Kidney tubule cell (primary cell): ENCODE measurements at places on chromosomes 12 and 14.

DNA sequence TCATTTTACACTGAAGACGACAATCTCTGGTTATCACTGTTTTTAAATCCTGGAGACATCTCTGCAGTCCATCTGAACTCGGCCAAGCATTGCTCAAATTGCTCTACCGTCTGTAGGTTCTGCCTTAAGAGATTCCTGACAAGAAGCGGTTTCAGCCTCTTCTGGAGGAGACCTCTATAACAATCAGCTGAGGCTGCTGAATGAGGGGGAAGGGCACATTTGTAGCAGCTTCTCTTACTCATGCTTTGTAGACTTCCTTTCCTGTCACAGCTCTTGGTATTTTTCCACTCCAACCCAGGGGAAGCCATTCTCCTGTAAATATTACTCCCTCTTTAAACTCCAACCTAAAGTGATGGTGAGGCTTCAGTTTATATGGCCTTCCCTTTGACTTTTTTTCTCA is 3.0 kb downstream of the ARG2 start:
- peak; percentile 78 for DNase-seq

DNA sequence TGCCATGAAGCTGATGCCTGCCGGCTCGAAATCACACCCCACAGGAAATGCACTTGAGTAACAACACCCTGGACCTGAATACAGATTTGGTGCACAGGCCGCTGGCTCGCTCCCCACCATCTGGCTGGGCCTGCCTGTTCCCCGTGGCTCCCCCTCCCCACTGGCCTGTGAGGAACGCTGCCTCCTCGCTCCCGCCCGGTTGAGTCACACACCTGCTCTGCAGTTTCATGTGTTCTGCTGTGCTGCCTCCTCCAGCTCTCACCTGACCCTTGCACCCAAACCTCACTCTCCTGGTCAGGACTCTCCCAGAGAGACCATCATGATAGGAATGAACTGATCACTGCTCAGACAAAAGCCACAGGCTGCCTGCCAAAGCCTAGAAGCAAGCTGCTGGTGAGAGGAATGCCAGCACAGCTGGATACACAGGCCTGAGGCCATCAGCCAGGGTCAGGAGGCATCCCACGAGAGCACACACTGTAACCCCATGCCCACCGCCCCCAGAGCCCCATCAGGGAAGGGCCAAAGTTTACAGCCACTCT is 3.8 kb upstream of the SIVA1 start:
- DNase-seq = peak; percentile 72

DNA sequence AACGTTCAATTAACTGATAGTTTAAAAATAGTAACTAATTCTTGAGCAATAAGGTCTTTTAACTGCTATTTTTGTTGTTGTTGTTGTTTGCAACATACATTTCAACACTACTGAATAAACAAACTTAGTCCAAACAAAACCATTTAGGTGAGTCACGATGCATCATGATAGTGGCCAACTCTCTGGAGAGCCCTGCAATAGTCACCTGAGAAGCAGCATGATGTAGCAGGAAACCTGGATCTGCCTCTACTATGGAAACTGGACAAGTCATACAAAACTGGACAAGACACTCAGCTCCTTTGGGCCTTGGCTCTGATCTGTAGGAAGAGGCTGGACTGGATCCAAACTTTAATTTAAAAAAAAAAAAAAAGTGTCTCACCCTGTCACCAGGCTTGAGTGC is 117.3 kb downstream of the MED13L start:
- peak; percentile 79 for DNase-seq

- DNase-seq = no peak
These were observed 27.2 kb downstream of the KLC1 start for GRCh38 chr14:103656031-103656755.

GRCh38 chr12:52063082-52063924 is 6.5 kb upstream of the ATG101 start:
- no peak for DNase-seq

- no peak for DNase-seq
These were observed 191.9 kb downstream of the EPS8 start for GRCh38 chr12:15597125-15597830.

GRCh38 chr12:89448526-89448925 is 76.1 kb downstream of the GALNT4 start:
- no peak for DNase-seq

- DNase-seq = peak; percentile 95
These were observed 320.1 kb downstream of the DAD1 start for GRCh38 chr14:22268875-22269274.

DNA sequence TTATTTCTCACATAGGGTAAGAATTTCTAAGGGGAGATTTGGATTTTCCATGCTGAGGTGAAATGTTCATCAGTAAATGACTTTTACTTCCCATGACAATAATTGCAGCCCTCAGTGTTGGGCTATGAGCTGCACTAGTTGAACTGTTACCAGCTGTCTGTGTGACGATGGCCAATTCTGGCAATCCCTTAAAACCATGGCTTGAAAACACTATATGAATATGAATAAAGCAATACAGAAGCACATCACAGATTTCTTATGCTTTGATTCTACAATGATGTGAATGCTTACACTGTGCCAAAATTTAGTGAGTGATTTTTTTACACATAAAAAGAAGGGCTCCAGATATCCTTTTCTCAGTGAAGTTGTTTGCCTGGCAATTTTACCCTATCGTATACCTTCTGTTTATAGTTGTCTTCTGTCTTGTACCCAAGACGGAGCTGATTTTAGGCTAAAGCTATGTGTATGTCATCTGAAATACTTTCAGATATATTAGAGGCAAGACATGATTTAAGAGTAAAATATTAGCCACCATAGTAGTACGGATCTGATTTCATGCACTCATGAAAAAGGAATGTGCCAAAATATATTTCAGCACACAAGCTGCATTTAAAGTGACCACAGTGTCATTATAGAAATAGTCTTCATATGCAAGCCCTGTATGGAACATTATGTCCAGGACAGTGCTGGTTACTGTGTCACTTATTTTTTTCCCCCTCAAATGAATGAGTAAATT is 52.0 kb downstream of the SLC38A4 start:
- peak; percentile 55 for DNase-seq

DNA sequence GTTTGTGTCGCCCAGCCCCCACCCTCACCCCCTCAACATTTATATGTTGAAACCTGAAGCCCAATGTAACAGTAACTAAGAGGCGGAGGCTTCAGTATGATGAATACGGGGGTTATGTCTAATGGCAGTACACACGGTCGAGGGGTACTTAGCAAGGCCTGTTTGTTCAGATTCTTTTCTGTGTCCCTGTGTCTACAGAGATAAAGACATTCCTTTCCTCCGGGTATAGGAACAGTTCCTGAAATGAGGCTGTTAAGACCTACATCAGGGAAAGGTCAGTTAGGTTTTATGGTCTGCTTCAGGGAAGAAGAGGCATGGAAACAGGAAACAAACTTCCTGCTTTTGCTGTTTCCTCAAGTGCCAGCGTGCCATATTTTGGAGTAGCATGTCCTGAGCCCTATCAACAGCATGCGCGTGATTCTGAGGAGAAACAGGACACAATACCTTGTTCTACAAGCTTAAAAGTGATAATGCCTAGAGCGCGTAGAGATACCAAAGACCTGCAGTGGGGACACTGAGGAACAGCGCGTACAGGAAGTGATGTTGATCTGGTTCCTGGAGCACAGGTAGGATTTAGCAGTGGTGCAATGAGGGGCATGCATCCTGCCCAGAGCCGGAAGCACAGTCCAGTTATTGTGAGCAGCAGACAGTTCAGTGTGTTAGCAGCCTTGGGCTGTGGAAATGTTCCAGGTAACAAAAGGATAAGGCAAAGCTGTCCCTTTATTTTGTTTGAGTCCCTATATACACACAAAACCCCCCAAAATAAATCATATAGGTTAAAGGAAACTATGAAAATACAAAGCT is 47.2 kb downstream of the FGD4 start:
- DNase-seq = peak; percentile 50

DNA sequence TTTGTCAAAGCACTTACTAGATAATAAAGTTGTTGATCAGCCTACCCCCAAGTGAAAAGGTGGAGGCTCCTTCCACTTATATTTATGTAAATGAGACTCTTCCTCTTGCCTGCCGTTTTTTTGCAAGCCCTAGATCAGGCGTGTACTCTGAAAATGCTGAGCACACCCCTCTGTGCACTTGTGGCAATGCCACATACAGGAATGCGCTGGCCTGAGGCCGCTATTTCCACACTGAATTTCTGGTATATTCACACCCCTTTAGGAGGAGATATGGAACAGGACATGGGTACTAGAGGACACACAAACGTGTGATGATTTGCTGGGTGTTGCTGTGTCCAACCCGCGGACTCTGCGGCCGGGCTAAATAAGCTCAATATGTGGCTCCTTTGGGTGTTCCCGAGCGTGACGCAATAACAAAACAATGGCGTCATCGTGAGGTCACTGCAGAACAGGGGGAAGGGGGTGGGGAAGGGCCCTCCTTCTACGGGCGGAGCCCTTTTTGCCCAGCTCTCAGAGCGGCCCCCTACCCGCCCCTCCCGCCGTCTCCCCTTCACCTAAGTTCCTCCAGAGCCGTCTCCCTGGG is 554 bp upstream of the TSPAN31 start:
- no peak for DNase-seq

DNA sequence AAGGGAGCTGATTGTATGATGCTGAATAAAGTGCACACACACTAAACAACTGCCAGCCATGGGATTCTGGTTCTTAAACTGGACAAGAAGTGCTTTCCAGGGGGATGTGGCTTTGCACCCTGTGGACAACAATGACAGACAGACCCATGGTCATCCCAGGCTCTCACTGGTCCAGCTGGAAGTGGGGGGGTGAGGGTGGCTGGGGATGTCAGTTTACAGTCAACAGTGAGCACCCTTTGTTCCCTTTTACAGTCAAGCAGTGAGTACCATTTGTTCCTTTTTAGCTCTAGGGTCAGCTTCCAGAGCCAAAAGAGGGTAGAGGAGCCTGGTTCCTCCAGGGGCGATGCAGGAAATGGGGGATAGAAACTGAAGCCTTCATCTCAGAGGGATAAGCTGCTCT is 100.7 kb downstream of the SMOC1 start:
- DNase-seq = no peak

- peak; percentile 78 for DNase-seq
These were observed 174.2 kb downstream of the PPM1H start for GRCh38 chr12:62760779-62761178.

DNA sequence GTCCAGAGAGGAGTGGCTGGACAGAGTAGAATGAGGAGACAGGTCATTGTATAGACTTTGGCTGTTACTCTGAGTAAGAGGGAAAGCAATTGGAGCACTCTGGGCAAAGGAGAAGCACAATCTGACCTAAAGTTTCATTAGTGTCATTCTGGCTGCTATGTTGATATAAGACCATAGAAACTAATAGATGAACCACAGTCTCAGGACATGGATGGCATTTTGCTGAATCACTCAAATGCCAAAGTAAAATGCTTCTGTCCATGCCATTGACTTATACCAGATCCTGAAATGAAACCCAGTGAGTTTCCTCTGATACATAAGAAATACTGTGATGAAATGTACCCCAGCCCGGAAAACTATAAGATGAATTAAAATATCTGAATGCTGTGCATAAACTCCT is 65.8 kb upstream of the COCH start:
- peak; percentile 82 for DNase-seq

DNA sequence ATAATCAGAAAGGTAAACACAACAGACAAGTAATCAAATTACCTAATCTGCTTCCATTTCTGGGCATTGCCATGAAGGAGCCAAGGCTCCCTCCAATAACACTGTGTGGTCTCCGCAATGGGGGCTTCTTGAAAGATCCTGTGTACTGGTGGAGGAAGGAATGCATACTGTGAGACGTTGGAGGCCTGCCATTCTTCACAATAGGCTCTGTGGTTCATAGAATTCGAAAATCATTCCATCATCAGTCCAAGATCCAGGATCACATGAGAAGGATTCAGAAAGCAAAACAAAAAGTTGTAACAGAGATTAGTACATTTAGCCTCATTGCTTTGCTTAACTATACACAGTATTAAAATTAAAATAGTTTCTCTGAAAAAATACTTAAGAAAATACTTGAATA is 76.3 kb downstream of the CDK17 start:
- no peak for DNase-seq

DNA sequence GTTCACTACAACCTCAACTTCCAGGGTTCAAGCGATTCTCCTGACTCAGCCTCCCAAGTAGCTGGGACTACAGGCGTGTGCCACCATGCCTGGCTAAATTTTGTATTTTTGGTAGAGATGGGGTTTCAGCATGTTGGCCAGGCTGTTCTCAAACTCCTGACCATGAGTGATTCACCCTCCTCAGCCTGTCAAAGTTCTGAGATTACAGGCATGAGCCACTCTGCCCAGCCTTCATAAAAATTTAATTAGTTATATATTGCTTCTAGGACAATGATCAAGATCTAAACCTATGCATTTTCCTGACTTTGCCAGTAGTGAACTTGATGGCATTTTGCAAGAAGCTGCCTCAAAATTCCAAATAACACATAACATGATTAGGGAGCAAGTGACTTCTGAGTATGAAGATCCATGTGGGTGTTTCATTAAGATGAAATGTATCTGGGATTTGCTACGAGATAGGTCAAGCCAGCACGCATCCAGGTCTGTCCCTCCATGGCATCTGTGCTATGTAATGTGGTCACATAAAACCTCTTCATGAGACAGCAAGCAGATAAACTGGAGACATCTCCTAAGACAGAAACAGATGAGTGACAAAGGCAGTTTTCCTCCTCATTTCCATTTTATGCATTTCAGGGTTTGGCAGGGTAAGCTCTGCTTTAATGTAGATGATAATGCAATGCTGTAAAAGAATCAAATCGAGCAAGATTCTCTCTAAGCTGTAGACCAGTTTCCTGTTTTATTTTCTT is 319.4 kb upstream of the ATP2B1 start:
- DNase-seq = peak; percentile 42

GRCh38 chr12:120652656-120653435 is 12.4 kb downstream of the CABP1 start:
- DNase-seq = peak; percentile 47

DNA sequence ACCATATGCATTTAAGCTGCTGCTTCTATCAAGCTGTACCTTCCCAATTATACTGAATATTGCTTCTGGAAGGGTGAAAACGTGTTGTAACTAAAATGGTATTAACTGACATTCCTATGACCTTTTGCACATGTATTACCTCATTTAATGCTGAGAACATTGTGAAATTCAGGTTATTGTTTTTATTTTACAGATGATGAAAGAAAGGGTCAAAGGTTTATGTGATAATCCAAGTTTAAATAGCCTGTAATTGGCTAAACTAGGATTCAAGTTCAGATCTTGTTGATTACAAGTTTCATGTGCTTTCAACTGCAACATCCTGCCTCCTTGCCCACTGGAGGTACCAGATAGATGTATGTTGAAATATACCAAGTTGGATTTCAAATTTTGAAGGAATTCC is 433.3 kb upstream of the PRICKLE1 start:
- no peak for DNase-seq

DNA sequence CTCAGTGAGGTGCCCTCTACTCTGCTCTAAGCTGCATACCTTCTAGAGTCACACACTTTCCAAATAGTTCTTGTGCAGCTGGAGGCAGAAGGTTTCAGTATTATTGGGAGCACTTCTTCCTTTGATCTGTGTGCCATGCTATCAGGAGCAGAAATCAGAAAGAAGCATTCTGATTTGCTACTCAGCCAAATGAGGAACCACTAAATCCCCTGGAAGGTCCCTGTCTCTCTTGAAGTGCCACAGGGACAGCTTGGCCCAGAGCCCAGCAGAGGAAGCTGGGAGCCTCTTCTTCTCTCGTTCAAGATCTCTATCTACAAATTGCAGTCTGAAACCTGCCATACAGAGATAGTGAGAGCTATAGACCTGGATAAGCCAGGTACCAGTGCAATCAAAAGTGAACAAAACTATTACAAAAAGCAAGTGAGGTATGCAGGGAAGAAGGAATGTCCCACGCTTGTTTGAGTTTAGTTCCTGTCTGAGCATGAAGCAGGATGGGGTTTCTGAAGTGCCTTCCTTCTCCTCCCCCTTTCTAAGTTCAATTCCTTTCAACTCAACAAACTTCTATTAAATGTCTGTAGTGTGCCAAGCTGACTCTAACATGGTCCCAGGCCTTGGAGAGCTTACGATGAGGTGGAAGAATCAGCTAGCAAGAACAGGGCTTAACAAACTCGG is 100.9 kb upstream of the PARP11 start:
- no peak for DNase-seq
